NCI-H2227 treated with DMSO at 0.1 percent for 48 hours (cell line): ENCODE measurements at places on chromosomes 2 and 18.

- no peak for DNase-seq
These were observed 84.3 kb downstream of the FANCL start for GRCh38 chr2:58156780-58157179.

DNA sequence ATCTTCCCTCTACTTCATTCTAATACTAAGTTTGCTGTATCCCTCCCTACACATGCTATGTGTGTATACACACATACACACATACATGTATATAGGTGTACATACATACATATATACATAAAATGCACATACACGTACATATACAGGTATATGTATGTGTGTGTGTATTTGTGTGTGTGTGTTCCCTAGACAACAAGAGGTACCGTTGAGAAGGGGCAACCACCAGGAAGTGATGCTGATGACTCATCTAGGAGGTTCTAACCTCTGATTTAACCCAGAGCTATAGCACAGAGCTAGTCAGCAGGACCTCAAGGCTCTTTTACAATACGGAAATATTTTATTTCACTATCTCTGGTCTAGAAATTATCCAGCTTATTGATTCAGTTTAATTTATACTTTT is 139.2 kb downstream of the LAMA3 start:
- no peak for DNase-seq

DNA sequence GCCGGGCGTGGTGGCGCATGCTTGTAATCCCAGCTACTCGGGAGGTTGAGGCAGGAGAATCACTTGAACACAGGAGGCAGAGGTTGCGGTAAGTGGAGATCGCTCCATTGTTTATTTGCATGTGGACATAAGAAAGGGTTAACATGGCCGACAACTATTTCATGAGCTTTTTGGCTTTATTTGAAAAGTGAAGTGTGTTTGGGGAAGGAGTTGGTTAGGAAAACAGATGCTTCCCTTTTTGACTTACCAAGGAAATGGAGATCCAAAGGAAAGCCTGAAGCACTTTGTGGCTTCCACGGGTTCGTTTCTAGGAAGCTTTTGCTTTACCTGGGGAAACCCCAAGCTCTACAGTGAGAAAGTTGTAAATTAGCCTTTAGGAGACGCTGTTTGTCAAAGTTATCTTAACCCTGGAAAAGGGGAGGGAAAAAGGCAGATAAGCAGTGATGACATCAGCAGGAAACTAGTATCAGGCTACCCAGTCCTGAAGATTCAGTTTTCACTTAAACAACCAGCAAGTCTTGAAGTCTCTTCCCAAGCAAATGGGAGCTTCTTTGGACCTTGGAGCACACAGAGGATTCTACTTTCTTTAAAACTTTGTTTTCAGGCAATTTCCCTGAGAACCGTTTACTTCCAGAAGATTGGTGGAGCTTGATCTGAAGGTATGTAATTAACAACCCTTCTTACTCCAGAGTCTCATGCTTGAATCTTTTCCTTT is at the start of gene CASP10:
CASP10 (plus strand) TSS at position 492 of the 715 bp plus-strand sequence. CDS start 2,637 bp downstream, outside the sequence.
- peak; percentile 62 for DNase-seq

DNA sequence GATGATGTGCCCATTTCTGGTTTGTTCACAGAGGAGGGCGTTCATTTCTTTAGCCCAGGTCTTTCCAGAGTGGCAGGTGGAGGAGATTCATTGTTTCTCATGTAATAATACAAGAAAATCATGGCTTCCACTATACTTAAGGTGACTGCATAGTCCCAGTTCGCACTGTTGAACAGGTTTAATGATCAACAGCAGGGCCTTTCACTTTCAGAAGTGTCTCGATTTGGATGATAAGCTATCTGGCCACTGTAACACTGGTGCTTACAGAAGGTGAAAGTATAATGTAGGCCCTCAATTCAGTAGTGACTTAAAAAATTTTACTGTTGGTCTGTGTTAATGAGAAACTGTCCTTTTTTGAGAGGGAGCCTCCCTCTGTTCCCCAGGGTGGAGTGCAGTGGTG is 1.4 kb downstream of the RMC1 start:
- no peak for DNase-seq

DNA sequence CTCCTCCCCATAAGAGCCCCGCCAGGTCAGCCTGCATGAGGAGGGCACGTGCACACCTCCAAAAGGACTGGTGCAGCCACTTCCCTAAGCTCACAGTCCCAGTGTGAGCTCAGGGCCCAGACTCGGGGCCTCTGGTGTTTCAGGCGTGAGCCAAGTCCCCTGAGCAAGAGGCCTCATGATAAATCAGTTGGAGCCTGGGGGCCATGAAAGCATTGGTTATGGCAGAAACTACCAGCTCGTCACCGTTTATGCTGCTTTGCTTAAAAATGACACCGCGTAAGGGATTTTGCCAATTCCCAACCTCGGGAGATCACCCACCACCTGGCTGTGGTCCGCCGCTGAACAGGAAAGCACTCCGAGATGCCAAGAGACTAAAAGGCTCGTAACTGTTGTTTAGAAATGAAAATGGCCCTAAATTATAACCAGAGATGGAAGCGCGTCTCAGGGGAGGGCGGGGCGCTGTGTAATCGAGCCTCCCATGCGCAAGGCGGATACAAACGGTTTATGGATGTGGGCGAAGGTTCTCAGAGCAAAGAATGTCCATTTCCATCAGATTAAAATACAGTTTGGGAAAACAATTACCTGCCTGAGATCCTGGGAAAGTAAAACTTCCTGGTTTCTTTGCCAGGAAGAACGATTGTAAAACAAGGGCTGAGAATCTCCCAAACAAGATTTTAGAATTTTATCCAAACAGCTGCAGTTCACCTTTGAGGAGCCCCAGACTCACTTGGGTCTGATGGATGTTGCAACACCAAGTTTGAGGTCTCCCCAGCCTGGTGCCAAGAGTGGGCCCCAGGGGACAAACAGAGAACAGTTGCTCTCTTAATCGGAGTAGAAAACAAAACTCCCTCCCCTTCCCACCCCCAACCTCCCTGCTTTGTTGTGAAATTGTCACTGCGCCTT is 141.4 kb downstream of the BCL2 start:
- peak; percentile 68 for DNase-seq
